Fibroblast of gingiva (primary cell): ENCODE measurements at places on chromosomes 5 and 9.

DNA sequence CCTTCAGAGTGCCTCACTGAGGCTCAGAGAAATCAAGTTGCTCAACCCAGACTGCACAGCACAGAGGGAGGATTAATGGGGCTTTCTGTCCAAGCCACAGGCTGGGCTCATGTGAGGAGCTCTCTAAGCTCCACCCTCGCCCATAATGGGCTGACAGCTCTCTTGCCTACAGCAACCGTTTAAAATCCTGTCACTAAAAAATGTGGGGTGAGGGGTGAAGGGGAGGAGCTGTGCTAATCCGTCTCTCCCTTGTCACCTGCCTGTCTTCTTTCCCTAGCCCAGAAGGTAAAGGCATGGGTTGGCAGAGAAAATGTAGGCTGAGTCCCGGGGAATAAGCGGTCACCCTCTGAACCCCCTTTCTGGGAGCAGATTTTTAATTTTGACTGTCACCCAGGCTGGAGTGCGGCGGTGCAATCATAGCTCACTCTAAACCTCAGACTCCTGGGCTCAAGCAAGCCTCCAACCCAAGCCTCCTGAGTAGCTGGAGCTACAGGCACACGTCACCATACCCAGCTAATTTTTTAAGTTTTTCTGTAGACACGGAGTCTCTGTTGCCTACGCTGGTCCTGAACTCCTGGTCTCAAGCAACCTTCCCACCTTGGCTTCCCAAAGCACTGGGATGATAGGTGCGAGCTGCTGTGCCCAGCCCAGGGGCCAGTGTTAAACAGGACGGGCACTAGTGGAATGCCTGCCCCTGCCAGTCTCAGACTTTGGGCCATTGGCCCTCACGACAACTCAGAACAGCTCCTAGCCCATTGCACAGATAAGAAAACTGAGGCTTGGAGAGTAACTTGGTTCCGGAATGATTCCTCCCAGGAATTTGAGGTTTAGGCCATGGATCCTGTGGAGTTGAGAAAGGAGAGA is 89.5 kb downstream of the LMX1B start:
- DNase-seq: no peak

GRCh38 chr9:96874947-96875460 is 20.7 kb upstream of the ZNF782 start:
- DNase-seq: no peak

- no peak for DNase-seq
These were observed 12.7 kb downstream of the PCDHAC2 start for GRCh38 chr5:140978983-140979382.

DNA sequence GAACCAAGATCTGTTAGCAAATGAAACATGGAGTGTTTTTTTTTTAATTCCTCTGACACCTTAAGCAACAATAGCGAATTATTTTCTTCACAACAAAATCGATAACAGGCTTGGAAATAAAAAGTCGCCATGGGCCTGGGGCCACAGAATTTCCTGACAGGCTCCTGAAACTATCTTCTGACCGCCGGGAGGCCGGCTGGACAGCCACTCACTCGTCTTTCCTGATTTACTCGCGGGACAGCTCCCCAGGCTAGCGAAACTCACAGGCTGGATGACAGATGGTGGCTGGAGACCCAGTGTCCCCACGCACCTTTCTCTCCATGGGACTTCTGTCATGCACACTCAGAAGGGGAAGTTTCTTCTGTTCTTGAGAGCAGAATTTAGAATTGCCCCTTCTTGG is 143.3 kb upstream of the IRX2 start:
- no peak for DNase-seq

GRCh38 chr5:160957312-160957861 is 105.4 kb upstream of the ATP10B start:
- no peak for DNase-seq

- peak; percentile 16 for DNase-seq
These were observed 24.8 kb upstream of the HNRNPA0 start for GRCh38 chr5:137778772-137779564.

DNA sequence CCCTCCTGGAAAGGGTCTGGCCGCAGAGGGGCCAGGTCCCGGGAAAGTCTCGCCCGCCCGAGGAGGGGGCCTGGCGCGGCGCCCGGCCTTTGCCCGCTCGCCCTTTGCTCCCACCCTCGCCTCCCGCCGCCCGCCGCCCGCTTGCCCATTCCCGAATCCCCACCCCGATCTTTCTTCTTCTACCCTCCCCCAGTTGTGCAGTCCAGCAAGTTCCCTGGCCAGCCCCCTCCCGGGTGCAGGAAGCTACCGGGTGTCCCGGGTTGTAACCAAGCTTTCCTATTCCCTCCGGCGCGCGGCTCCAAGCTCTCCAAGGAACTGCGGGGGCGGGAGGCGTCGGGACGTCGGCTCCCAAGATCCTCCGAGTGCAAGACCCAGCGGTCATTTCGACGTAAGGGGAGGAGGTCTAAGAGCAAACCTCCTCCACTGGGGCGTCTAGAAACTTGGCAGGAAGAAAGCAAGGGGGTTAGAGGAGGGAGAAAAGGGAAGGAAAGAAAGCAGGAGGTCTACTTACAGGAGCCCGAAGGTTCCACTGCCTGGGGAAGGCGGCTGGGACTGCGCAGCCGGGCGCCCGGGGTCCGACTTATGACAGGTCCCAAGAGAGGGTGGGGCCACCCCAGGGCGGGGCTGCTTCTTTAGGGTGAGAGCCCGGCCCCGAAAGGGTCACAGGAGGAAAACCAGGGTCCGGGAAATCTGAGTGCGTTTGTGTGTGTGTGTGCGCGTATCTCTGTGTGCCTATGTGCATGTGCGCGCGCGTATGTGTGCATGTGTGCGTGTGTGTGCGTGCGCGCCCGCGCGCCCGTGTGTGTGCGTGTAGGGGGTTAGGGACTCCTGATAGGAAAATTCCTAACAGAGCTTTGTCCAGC is at the start of gene PTGR1:
TSS of gene PTGR1 (minus strand) at position 556 of the 863 bp plus-strand sequence. CDS start 2,225 bp downstream, outside the sequence.
- DNase-seq: peak; percentile 89

DNA sequence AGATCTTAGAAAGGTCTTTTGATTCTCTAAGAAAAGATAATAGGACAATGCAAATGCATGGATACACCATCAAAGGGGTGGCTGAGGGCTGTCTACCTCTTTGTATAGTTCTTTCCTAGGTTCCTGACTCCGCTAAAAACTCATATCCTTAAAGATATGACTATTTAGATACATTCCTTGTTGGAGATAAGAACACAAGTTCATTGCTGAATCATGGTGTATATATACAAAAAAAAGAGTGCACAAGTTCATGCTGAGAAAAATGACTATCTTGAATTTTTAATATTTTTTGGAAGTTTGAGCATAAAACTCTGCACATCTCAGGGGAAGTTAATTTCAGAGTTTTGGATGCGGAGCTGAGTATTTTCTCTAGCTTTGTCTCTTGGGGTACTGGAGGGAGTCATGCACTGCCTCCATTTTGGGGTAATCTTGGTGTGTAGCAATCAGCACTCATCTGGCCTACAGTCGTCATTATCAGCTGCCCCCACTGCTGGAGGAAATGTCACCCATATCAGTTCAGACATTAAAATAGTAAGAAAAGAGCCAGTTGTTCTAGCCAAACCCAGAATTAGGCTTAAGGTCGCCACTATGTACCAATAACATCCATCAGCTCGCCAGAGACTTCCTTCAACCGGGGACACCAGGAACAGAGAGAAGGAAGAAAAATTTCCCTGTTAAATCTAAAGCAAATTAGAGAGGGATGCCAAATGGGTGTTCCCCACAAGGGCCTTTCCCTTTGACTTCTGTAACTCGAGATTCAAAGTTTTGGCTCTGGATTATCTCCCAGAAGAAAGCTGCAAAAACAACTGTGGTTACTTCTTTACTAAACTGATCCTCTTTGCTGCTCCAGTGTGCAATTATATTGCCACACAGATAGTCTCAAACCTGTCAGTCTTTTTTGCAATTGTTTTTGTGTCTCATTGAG is 49.0 kb downstream of the PTTG1 start:
- peak; percentile 83 for DNase-seq

GRCh38 chr9:133108794-133109641 is 12.0 kb downstream of the RALGDS start:
- DNase-seq: no peak

DNA sequence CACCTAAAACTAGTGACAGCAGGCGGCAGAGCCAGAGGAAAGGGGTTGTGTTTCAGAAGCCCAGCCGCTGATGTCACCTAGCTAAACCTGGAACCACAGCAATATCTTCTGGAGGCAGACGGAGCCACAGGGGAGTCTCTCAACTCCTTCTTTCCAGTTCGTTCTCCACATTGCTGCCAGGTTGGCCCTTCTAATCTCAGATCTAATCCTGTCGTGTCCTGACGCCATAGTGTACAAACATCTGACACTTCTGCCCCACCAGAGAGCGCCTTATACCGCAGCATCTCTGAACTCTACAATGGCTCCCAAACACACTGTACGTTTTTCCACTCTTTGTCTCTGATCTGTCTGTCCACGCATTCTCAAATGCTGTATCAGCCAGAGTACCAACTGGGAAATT is 240.0 kb downstream of the SMARCA2 start:
- DNase-seq: no peak

DNA sequence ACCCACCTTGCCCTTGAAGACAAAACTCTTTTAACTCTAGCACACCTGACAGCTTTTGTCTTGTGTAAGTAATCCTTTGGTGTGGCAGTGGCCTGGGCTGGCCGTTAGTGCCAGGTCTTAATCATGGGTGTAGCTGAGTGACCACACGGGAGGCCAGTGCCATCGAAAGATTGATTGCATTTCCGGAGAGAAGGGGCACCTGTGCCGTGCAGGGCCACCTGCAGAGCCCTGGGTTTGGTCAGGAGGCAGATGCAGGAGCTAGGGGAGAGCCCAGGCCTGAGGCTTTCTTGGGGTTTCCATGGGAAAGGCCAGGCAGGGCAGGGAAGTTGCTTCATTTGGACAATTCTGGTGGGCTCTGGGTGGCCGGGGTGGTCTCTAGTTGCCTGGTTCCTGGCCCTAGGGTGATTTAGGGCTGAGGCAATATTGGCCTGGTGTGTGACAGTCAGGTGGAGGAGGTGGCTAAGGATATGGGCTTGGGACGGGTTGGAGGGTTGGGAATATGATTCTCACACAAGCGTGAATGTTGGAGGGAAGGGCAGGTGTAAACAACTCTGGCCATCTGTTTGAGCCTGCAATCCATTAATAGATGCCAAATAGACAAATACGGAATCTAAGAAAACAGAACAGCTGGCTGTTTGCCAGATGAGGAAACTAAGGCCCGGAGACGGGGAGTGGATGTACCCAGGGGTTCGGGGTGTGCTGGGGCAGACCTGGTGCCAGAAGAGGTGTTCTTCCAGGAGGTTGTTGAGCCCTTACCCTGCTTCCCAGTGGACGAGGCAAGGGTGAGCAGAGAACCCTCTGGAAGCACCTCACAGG is 4.6 kb downstream of the DBH start:
- no peak for DNase-seq

DNA sequence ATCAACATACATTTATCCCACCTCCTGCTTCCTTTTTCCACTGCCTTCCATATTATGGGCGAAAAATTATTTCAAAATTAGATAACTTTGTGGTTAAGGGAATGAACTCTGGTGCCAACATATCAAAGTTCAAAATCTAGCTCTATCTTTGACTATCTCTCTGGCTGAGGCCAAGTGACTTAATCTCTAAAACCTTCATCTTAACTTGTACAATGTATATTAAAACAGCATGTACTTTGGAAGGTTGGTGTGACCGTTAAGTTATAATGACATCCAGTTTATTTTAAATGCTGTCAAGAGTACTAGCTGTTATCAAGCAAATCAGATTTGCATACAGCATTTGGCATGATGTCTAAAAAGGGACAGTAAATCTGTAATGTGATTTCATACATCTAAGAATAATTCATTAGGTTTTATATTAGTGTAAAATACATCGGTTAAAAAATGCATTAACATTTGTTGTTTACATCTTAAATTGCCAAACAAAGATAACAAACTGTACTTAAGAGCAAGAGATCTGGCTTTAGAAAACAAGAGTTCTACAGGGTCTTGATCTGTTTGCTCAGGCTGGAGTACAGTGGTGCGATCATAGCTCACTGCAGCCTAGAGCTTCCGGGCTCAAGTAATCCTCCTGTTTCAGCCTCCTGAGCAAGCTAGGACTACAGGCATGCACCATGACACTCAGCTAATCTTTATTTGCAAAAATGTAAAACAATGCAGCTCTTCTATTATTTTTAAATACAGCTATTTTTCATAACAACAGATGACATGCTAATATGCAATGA is 102.8 kb downstream of the CDH18 start:
- DNase-seq: no peak

DNA sequence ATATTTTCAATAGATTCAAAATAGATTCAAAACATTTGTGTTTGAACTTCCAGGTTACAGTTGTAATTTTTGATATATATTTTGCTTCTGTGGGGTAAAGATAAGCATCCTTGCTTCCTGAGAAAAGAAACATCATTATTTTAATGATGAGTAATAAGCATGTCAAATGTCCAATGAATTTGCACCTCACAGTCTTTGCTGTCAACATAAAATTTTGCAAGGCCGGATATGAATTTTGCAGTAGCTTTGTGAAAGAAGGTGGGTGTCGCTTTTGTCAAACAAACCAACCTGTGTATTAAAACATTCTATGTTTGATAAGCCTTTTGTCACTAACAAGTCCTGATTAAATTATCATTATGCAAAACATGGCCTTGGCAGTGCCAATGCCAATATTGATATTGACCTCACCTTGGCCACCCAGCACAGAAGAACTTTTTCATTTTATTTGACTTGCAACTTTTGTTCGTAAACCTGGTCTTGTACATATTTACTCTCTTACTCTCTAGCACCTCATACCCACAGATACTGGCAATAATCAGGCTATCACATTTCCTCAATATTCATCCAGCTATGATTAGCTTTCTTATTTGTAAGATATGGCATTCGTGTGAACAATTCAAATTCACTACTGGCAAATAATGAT is 645.0 kb upstream of the KLF4 start:
- no peak for DNase-seq

- no peak for DNase-seq
These were observed 145.6 kb upstream of the CDH12 start for GRCh38 chr5:22998774-22999173.

DNA sequence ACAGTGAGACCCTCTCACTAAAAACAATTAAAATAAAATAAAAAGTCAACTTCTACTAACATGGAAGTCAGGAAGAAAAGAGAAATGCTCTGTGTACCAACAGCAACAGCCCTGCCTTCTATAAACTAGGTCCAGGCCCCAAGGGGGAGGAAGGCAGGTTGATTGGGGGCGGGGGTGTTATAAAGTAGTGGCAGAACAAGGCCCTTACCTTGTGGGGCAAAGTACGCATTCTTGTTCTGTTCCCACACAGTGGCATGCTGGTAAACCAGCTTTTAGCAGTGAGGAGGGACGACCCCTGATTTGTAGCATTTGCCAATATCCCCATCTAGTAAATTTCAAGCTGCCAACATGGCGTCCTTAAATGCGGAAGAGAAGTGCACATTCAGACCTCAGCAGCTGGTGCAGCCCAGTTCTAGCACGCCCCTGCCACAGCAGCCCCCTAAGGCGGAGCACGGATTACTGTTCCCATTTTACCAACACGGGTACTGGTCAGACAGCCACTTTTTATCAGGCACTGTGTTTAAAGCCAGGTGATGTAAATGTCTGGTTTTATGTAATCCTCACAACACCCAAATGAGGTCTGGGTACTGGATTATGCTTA is 69.5 kb downstream of the GTF3C4 start:
- no peak for DNase-seq
